ENCODE measurements at places on chromosomes 3 and 15.

DNA sequence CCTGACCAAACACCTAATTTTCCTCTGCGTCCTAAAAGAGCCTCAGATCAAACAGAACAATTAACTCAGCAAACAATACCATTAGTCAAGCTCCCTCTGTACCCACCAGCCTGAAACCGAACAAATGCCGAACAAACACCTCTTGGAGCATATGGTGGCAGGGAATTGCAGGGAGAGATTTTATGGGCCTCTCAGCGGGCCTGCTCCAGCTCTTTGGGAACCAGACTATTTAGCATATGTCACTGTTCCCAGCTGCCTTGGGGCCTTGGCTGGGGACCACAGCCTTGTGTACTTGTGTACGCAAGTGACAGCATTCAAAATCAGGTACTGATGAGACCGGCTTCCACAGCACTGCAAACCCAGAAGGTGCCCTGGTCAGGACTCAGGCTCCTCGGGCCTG lies 388.8 kb upstream of the PPP2R3A start:
- no peak for DNase-seq

DNA sequence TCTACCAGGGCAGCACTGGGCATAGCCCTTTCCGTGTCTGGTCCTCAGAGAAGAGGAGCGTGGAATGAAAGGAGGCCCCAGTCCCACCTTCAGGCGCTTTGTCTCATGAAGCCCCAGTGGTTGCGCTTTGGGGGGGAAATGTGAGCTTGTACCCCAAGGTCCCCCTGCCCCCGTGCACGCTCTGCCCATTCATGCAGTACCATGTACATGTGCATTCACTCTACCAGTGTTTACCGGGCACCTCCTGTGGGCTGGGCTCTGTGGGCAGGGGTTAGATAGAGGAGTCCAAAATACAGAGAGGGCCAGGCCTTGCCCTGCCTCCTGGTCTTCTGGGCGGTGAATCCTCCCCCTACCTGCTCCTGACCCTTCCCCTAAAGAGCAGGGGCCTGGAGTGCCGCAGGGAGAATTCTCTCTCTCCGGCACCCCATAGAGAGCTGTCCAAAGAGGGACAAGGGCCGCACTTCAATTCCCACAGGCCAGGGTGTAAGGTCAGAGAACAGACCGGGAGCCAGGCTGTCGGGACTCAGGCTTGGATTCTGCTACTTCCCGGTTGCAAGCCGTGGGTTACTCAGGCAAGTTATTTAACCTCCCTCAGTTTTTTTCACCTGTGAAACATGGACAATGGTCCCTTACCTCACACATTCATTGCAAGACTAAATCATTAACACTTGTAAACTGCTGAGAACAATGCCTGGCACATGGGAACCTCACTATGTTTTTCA lies 153.4 kb downstream of the MEGF11 start:
- no peak for DNase-seq

GRCh38 chr3:45715945-45716344 lies 26.7 kb downstream of the SACM1L start:
- peak; percentile 14 for DNase-seq

DNA sequence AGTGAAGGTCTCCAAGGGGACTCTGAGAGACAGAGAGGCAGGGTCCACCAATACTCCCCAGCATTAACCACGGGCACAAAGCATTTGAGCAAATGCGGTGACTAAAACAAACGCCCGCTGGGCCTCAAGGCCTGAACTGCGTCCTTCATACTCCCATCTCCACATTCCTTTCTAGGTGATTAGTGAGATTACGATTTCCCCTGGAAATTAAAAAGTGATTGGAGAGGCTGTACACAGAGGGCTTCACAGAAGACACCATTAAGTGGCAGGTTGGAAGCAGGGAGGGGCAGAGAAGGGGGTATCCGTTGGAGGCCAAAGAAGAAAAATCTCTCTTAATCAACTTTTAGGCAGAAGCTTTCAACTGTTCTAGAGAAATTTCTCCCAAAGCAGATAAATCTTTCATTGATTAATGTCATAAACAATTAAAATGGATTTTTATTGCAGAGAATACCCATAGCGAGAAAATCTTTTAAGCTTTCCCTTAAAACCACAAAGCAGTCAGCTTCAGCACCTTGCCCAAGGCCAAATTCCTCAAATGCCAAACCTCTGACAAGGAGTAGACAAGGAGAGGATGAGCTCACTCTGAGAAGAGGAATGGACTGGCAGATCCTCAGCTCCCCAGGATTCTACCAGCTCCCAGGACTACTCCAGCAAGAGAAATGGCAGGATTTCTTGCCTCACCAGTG lies 38.2 kb downstream of the MB21D2 start:
- DNase-seq = no peak

DNA sequence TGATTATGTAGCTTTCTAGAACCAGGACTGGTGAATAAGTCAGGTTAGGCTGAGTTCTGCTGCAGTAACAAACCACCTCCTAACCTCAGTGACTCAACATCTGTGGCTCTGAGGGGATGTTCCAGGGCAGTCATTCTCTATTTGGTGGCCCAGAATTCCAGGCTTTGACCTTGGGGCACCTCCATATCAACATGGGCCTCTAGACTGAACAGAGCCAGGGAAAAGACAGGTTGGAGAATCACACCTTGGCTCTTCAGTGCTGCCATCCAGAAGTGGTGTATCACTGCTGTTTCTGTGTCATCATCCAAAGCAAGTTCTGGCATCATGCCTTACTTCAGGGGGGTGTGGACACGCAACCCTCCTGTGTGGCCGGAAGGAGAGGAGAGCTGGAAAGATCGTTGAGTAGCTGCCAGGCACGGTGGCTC lies 15.3 kb downstream of the ZBTB47 start:
- DNase-seq = no peak

GRCh38 chr3:7854266-7854665 lies 647.4 kb upstream of the LMCD1 start:
- DNase-seq = no peak

DNA sequence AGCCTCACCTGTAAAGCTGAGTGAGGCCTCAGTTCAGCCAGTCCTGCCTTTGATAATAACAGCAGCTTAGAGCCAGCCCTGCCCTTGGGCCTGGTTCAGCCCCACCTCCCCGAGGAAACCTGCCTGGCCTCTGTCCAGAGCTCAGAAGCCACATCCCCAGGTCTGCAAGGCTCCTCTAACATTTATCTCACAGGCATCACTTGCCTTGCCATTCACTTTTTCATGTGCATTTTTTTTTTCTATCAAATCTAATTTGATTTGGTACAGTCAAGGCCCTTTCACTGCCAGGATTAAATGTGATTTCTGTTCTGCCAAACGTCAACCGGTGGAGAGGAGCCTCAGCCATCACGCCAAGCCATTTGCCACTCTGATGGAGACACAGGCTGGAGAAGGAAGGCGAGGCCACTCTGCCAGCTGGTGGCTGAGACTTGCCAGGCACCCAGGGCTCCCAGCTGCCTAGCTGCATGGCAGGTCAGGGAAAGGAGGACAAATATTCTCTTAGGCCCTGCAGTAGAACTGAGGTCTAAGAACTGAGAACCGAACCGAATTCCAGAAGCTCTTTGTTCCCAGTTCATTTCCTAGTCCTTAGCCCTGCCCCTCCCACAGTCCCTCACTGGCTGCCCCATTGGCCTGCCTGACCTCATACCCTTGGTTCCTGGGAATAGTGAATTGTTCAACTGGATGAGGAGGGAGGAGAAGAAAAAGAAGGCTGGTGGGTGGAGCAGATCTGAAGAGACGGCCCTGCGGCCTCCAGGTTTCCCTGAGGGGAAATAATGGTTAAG lies 76.4 kb downstream of the SPSB4 start:
- DNase-seq = no peak

GRCh38 chr3:24067483-24067882 lies 122.4 kb downstream of the NR1D2 start:
- DNase-seq = no peak

DNA sequence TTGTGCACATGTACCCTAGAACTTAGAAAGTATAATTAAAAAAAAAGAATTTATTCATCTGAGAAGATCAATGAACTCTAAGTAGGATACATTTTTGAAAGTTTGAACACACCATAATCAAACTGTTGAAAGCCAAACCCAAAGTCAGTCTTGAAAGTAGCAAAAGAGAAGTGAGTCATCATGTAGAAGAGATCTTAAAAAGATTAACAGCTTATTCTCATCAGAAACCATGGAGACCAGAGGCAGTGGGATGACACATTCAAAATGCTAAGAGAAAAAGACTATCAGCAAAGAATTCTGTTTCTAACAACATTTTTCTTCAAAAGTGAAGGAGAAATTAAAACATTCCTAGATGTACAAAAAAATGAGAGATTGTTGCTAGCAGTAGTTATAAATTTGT lies 60.7 kb downstream of the TIMP4 start:
- peak; percentile 34 for DNase-seq

DNA sequence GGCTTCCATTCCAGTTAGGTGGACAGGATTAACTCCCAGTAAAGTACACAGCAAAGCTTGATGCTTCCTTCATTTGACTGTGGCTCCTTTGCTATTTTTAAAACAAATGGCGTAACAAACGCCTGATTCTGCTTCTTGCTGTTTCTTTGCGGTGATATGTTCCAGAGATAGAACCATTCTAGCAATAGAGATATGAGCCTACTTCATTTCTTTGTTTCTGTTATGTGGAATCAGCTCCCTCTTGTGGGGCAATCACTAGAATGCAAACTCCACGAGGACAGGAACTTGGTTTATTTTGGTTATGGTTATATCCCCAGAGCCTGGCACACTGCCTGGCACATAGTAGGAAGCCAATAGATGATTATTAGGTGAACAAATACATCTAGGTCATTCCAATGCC lies 122.6 kb upstream of the SLC6A11 start:
- DNase-seq = peak; percentile 83

GRCh38 chr3:70635301-70635700 lies 322.9 kb upstream of the MDFIC2 start:
- no peak for DNase-seq
